ENCODE measurements at places on chromosomes 2 and 18.
A peak's percentile ranks its signal among the peaks of the same experiment; 100 is the strongest.

GRCh38 chr2:45207101-45207500 lies 197.8 kb upstream of the SIX2 start:
- no peak for DNase-seq

DNA sequence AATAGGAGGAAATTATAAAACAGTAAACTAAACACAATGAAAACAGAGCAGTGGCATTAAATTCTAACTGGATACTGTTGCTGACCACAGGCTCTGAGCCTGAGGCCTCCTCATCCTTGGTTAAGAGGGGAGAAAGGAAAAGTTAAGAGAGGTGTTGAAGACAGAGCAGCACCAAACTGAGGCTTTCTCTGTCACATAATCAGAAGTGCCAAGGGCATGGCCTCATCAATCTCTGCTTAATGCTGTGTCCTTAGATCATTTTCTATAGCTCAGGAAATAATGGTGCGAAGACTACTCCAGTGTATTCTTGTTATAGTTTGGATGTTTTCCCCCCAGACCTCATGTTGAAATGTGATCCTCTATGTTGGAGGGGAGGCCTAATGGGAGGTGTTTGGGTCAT lies 160.9 kb upstream of the SLC1A4 start:
- no peak for DNase-seq

DNA sequence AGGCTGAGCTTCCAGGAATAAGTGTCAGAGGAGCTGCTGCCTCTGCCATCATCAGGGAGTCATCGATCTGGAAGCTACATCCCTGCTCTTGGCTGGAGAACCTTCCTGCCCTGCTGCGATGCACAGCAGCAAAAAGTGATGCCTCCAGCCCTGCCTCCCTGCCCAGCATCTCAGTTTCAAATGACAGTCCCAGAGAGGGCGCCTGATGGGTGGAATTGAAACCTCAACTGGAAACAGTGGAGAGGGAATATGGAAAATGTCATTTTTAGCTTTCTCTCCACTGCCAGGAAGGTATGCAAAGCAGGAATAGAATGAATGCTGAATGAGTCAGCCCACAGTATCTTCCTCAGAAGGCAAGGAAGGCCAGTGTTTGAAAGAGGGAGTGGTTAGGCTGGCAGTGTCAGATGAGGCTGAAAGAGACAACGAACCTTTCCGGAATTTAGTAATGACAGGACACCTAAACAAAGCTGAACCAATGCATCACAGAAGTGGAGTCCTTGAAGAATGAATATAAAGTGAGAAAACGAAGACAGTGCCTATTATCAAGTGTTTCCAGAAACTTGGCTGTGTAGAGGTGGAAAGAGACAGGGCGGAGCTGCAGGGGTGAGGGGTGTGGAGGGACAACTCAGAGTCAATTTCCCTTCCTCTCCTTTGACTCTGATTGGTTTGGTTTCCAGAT lies 153.9 kb upstream of the NDUFV2 start:
- no peak for DNase-seq

- DNase-seq: no peak
Measured at GRCh38 chr2:234135750-234136221, 85.3 kb downstream of the SPP2 start.

GRCh38 chr2:236526455-236527158 lies 43.0 kb upstream of the ACKR3 start:
- no peak for DNase-seq

- DNase-seq: no peak
Measured at GRCh38 chr18:21741562-21742314, 1.1 kb downstream of the MIB1 start.

DNA sequence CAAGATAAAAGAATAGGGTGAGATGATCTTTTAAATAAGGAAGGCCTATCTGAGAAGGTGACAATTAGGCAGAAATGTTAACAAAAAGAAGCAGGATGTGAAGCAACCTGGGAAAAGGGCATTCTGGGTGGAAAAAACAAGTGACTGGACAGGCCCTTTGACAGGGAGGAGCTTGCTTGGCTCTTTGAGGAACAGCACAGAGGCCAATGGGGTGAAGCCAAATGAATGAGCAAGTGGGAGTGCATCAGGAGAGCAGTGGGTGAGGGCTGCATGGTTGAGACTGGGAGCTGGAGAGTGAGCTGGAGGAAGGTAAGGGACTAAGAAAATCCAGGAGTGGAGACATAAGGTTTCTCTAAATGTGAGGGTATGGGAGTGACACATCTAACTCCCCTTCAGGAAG lies 126.9 kb downstream of the TDRD15 start:
- no peak for DNase-seq

- DNase-seq: no peak
Measured at GRCh38 chr2:67137699-67138098, 259.4 kb upstream of the ETAA1 start.

- DNase-seq: no peak
Measured at GRCh38 chr2:100955226-100955625, 46.9 kb upstream of the RPL31 start.

- DNase-seq: no peak
Measured at GRCh38 chr2:191434072-191434471, 188.9 kb downstream of the MYO1B start.

DNA sequence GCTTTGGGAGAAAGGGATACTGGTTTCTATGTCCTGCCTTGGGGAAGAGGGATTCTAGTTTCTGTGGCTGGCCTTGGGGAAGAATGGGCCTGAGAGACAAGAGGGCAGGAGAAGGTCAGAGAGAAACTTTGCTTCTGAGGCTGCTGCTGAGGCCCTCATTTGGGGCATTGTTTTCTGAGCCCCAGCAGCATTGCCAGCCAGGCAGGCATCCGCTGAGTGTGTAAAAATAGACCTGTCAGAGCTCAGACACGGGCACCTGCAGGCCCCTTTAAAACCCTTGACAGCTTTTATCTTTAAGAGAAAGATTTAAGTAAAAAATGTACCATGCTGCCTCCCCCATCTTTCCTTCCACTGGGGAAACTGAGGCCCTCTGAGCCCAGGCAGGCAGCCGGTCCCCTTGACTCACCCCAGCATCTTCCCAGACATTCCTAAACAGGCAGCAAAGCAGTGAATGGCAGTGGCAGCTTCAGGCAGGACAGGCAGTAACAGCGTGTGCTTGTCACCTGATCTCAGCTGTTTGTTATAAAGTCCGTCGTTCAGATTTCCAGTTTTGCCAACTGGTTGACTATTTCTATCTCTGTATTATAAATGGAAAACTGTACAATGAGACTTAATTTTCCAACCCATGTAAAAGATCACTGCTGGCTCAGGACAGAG lies 27.6 kb downstream of the MLPH start:
- DNase-seq: no peak

DNA sequence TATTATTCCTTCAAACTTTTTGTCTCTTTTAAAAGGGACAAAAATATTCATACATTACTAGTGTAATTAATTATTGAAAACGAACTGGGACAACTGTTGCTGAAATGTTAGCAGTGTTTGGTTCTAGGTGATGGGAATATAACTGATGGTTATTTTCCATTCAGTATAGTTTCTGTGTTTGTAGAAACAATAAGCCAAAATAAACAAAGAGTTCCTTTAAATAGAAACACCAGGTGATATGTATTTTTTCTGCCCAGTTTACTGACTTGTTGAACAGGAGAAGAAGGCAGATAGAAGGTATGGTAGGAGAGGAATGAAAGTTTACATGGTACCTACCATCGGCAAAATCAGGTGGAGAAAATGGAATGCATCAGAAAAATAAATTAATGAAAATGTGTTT lies 74.2 kb downstream of the LYPD6B start:
- no peak for DNase-seq

DNA sequence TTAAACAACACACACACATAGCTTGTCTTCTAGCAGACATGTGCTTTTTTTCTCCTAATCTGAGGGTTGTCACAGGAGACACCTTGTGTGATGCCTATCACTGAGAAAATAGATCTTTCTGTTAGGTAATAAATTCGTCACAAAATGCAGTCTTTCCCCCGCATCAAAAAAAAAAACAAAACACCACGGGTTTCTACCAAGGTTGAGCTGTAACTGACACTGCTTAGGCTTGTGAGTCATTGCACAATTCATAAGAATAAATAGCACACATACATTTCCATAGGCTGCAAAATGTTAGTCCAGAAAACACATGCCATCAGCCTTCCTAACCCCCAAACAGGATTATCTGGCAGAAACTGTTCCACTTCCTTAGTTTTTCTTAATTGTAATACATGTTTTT lies 6.5 kb downstream of the TMEM163 start:
- DNase-seq: no peak

- DNase-seq: no peak
Measured at GRCh38 chr2:230781130-230781797, 68.6 kb downstream of the CAB39 start.

DNA sequence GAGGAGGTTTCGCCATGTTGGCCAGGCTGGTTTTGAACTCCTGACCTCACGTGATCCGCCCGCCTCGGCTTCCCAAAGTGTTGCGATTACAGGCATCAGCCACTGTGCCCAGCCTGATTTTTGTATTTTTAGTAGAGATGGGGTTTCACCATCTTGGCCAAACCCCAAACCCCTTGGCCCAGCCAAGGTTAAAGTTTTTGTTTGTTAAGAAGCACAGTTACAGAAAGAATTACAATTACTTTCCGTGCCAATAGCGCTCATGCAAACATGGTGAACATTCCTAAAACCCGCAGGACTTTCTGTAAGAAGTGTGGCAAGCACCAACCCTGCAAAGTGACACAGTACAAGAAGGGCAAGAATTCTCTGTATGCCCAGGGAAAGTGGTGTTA lies 26.1 kb downstream of the ITSN2 start:
- no peak for DNase-seq

DNA sequence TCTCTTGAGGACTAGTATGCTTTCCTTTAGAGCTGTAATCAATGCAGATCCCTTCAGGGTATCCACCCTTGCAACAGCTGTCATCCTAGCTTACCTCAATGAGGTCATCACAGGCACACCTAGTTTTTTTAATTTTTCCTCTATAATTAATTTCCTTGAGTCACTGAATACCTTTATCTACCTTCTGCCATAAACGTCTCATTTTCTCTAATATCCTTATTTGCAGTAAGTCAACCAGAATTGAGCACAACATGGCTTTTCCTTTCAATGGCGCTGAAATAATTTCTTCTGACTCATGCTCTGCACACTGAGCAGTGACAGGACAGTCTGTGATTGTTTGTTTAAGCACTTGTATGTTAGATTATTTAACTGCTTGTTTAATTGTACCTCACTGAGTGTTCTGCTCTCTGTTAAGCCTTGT lies 49.4 kb downstream of the ETAA1 start:
- DNase-seq: no peak

- DNase-seq: no peak
Measured at GRCh38 chr2:162127422-162127821, 24.6 kb downstream of the GCG start.

GRCh38 chr2:20972110-20972509 lies 71.8 kb downstream of the APOB start:
- DNase-seq: no peak

- peak; percentile 59 for DNase-seq
Measured at GRCh38 chr2:42663106-42663780, 94.8 kb downstream of the MTA3 start.

- DNase-seq: no peak
Measured at GRCh38 chr2:215369181-215369760, 57.4 kb downstream of the ATIC start.

DNA sequence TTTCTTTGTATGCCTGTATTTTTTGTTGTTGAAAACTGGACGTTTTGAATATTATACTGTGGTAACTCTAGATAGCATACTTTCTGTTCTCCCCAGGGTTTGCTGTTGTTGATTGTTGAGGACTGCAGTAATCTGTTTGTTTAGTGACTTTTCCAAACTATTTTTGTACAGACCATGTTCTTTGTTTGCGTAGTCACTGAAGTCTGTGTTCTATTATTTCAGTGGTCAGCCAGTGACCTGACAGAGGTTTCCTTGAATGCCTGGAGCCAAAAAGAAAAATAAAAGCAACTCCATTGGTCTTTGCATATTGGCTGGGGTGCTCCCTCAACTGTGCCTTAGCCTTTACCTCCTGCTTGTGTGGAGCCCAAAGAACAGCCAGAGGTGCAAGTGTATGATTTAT lies 42.7 kb upstream of the PHLPP1 start:
- no peak for DNase-seq

- no peak for DNase-seq
Measured at GRCh38 chr2:145029873-145030272, 510.0 kb upstream of the ZEB2 start.

- DNase-seq: no peak
Measured at GRCh38 chr2:109379507-109379906, 234.3 kb downstream of the SEPTIN10 start.

- DNase-seq: no peak
Measured at GRCh38 chr2:60042023-60042422, 511.4 kb downstream of the BCL11A start.

- no peak for DNase-seq
Measured at GRCh38 chr2:196718419-196719109, 79.0 kb downstream of the CCDC150 start.

GRCh38 chr2:196130039-196130825 lies 41.1 kb downstream of the STK17B start:
- no peak for DNase-seq

- DNase-seq: no peak
Measured at GRCh38 chr2:128206245-128206644, 112.4 kb downstream of the HS6ST1 start.

DNA sequence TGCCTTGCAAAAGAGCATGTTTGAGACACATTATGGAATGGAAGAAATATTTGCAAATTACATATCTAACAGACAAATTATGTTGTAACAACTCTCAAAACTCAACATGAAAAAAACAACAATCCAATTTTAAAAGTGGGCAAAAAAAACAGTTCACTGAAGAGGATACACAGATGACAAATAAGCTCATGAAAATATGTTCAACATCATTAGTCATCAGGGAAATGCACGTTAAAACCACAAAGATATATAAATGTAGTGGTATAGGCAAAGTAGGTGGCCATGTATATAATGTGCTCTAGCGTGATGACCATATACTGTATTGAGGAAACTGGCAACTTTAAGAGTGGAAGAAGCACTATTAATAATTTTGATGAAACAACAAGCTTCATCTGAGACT lies 220.1 kb downstream of the IRS1 start:
- no peak for DNase-seq

- no peak for DNase-seq
Measured at GRCh38 chr2:129277585-129277981, 701.9 kb upstream of the RAB6C start.

DNA sequence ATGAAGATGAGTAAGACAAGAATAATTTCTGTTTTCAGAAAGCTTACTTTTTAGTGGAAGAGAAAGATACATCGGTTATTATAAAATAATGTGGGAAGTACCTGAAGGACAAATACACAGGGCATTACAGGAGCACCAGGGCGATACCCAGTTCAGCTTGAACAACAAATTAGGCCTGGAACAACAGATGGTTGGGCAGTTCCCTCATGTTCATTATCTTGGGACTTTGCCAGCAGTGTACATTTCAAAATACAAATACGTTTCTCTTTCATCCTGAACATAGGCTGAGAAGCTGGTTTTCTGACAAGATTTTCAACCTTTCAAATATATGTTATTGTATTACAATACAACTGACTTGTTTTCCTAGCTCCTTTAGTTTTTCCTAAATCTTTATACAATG lies 79.6 kb downstream of the TGIF1 start:
- DNase-seq: no peak

- no peak for DNase-seq
Measured at GRCh38 chr18:49524349-49524748, 37.3 kb upstream of the C18orf32 start.
